IPS-NIHi11 (cell line): ENCODE measurements at places on chromosomes 7 and 10.

- no peak for DNase-seq
These were observed 85.1 kb downstream of the DNMBP start for GRCh38 chr10:99924451-99925255.

DNA sequence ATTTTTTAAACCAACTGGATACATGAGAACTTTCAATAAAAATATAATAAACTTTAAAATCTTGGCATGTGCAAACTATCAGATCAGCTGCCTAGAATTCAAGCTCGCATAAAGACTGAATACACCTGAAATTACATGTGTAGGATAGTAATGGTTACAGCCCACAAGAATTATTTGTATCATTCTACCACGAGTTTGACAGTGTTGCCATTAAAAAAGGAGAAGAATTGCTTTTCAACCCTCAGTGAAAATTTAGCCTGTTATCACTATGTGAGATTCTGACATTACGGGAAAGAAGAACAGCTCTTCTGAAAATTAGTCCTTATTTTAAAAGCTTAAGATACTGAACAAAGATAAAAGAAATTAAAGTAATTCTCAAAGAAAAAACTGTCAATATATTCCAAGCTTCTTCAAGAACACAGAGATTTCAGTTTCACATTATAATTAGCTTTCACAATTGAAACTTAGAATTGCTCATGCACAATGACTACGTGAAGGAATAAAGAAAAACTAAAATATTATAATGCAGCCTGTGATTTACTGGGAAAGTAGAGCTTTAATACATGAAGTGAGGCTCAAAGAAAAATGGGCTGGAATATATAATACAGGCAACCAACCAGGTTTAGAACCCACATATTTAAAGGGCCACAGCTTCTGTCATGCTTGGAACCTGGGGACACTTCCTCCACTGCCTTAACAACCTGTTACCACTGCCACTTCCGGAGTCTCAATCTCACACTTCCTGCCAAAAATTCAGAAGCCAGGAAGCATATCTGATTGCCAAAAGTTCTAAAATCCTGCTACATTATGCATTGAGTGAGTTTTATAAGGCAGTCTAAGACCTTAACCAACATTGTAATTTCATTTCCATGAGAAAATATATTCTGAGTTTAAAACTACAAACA is 23.2 kb downstream of the TPK1 start:
- no peak for DNase-seq

DNA sequence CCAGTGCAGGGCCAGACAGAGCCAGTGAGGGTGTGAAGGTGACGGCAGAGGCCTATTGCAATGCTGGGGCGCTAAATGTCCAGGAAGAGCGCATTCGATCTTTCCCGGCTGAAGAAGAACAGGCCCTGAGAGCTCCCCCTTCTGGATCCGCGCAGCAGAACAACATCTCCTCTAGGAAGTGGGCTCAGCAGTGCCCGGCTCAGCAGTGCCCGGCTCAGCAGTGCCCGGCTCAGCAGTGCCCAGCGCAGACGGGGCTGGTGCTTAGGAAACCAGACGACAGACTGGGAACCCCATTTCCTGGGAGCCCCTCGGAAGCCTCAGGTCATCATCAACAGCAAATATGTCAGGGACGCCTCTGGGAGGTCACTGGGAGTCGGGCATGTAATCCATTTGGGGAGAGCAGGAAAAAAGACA is 4.7 kb upstream of the NOS3 start:
- DNase-seq = peak; percentile 59

- no peak for DNase-seq
These were observed 7.3 kb downstream of the NPVF start for GRCh38 chr7:25221009-25221408.

DNA sequence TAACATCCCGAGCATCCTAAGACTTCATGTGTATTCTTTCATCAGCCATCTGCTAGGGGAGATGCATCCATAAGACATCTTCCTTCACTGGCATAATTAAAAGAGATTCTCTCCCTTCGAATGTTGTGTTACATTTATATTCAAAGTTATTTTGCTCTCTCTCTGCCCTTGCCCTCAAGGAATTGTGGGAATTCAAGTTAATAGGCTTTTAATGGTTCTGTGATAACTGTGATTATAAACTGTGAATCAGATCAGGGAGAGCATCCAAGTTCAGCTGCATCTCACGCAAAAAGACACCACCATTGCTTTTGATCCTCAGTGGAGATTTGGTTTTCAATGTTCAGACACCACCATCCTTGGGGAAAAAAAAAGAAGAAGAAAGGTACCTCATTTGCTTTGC is 9.2 kb upstream of the TEX36 start:
- no peak for DNase-seq

DNA sequence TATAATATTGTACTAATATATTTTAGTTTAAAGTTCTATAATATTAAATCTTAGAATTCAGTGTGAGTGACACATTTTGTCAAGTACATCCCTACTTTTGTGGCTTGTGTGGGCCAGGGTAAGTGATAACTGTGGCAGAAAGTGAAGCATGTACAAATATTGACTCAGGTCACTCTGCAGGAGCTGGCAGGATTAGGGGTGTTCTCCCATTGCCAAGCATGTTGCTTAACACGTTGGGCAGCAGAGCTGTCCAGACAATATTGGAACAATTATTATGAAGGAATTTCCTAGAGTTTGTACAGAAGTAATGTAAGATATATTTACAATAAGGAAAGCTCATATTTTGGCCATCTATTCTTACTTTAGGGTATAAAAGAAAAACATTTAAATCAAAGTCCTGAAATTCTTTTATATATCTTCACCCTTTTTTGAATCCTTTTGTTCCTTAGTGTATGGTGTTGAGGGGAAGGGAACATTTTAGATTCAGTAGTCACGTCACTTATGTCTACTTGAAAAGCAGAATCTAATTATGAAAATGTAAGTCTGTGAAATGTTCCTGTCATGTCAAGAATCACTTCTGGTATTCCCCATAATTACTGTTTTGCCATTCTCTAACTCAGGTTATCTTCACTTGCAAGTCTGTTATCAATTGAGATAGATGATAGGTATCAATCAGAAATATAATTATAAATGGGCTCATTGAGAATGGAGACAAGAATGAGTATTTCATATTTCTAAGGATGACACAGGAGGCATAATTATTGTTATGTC is 4.0 kb downstream of the HDAC9 start:
- DNase-seq = no peak

- peak; percentile 36 for DNase-seq
These were observed 45.3 kb upstream of the SP8 start for GRCh38 chr7:20831956-20832355.

- no peak for DNase-seq
These were observed 11.7 kb upstream of the WAPL start for GRCh38 chr10:86533328-86533727.

DNA sequence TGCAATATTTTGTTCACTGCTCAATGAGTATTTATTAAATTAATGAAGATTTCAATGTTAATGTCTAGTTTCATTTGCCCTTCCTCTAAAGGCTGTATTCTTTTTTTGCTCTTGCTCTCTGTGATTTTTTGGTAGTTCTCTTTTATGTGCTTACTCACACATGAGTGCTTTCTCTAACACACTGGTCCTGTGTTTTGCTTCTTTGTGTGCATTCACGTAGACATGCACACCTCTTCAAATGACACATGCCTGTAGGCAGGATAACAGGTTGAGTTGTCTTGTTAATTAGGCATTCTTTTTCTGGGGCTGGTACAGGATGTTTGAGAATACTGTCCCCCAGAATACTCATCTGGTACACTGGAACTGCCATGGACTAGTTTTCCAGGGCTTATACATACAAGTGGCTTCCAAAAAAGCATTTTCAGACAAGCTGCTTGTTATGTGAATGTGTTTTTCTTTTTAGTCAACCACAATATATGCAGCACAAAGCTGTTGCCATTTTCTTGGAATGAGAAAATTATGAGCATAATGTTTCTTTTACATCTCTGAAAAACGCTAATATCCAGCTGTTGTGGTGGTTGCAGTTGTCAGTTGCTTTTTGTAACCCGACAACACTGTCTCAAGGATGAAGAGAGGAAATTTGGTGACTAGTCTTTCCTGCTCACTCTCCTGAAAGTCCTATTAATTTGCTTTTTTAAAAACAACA is 416.4 kb downstream of the AUTS2 start:
- no peak for DNase-seq

DNA sequence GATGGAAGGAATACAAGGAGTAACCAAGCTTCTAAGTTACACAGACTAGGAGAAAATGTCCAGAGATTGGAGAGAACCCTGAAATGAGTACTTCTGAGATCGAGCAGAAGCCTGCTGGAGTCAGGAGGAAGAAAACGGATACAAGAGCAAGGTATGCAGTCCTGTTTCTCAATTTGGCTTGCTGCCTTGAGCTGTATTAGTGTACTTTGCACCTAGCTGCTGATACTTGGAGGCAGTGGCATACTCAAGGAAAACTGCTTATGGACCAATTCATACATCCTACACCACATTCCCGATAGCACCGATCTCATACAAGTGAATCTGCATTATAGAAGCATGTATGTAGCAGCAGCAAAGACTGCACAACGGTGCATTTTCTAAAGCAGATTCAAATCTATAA is 14.4 kb downstream of the PIP4K2A start:
- no peak for DNase-seq

DNA sequence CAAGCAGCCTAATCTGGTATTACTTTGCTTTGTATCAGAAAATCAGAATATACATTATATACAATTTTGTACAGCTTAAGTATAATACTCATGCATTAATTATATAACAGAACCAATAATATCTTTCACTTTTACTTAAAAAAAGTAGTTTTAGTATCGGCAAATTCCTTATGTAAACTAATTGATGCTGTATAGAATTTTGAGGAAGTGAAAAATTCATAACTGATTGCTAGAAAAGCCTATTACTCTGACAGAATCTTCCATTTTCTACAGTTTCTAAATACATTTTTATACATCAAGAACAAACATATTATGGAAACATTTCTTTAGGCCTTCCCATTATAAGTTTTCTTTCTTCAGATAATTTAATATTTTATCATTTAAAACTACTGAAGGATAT is 124.0 kb upstream of the GPR22 start:
- DNase-seq = no peak

- no peak for DNase-seq
These were observed 76.8 kb downstream of the TPST1 start for GRCh38 chr7:66281678-66282590.

DNA sequence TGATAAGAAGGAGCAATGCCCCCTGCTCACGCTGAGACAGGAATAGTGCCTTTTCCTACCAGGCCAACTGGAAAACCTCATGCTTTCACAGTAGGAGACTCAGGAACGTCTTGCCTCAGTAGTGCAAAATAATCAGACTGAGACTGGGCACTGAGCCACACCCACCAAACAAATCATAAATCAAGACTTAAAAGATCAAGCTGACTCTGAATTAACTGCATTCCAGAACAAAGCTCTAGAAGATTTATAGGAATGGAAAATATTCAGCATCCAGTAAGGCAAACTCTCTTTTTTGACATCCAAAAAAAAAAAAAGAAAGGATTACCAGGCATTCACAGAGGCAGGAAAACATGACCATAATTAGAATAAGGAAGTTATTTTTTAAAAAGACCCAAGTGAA is 30.5 kb upstream of the SLC18A3 start:
- DNase-seq = no peak

DNA sequence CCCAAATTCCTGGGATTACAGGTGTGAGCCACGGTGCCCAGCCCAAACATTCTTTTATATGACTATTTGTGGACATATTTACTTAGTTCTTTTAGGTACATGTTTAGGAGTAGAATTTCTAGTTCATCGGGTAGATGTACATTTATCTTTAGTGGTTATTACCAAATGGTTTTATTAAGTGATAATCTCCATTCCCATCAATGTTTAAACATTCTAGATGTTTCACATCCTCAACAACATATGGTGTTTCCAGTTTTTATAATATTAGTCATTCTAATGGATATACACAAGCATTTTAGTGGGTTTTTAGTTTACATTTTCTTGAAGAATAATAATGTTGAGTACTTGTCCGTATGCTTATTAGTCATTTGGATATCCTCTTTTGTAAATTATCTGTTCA is 131.7 kb downstream of the RTKN2 start:
- no peak for DNase-seq

GRCh38 chr10:31587691-31588090 is 268.7 kb downstream of the ZEB1 start:
- no peak for DNase-seq
